AG20443 (cell line): ENCODE measurements at places on chromosomes 4 and X.

- no peak for DNase-seq
Measured at GRCh38 chrX:11437642-11438379, 144.6 kb downstream of the AMELX start.

- no peak for DNase-seq
Measured at GRCh38 chrX:107686792-107687191, 58.5 kb downstream of the PRPS1 start.

DNA sequence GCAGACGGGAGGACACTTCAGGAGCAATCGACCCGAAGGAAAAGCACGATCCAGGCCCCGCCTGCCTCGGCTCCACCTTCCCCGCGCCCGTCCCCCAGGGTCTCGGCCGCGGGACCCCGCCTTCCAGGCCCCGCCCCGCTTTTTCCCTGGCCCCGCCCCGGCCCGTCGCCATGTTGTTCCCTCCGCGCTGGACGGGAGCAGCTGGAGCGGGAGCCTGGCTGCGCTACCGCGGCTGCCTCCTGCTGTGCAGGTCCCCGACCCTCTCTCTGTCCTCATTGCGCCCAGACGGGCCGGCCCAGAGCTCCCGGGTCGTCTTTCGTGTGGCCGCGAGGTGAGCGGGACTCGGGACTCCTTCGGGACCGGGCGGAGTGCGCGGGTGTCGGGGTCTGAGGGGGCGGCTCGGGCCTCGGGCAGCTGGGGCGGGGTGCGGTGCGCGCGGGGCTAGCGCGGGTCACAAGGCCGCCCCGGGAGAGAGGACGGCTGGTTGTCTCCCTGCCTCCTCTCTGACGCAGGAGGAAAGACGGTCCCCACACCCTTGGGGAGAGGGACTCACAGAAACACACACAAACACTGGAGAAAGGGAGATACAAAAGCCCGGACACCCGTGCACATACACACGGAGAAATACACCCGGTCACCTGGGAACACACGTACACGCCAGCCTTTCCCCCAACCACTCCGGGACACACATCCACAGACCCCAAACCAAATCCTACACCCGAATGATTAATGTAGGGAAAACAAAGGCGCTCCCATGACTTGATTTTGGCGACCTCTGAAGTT is at the start of gene RAB9A:
TSS of gene RAB9A (plus strand) at position 171 of the 783 bp plus-strand sequence. CDS start 19,619 bp downstream, outside the sequence.
- peak; percentile 92 for DNase-seq

GRCh38 chrX:134423606-134424005 is 36.4 kb upstream of the HPRT1 start:
- peak; percentile 9 for DNase-seq

DNA sequence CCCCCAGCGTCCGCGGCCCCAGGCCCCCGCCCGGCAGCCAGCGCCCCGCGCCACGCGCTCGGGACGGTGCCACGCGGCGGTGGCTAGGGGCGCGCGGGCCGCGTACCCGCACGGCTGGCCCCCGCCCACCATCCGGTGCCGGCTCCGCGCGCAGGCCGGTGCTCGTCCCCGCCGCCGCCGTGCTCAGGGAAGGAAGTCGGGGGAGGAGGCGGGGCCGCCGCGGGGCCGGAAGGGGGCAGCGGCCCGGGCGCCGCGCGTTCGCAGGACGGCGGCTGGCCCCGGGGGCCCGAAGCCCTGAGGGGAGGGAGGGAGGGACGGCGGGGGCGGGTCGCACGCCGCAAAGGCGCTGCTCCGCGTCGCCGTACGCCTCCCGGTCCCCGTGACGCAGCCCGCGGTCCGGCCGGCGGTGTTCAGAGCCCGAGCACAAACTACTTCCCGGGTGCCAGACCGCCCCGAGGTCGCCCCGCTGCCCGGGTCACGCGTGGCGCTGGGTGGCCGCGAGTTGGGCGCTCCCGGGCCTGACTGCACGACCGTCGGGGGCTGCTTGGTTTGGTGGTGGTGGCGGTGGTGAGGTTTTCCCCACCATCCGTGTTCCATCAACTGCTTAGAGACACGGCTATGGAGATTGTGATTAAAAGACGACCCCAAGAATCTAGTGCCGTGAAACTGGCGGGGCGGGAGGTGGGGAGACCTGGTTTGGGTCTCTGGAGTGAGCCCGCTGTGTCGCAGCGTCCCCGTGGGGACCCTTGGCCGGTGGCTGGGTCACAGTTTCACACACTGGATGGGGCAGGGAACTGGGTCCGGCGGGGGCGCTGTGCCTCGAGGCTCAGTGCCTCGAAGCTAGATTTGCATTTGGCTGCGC is at the start of gene DCTD:
TSS of gene DCTD (minus strand) at position 205 of the 862 bp plus-strand sequence. CDS start 1,818 bp downstream, outside the sequence.
- peak; percentile 92 for DNase-seq

GRCh38 chr4:98482847-98483806 is 175.3 kb downstream of the TSPAN5 start:
- no peak for DNase-seq

GRCh38 chr4:87014284-87014782 is 79.5 kb downstream of the AFF1 start:
- DNase-seq = no peak

DNA sequence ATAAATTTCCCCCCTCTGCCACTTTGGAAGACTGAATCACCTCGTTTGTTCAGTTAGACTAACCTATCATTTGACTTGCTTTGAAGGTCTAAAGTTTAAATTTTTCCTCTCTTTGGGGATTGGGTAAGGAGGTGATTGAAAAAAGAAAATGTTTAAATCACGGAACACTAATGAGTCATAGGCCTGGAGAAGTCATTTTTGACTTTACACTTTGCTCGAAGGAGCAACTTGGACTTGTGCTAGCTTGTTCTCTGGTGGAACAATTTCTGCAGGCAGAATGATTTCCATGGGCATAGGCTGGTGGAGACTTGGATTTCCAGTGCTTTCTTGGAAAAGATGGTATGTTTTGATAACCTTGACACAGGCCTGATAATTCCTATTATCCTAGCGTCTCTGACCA is 10.5 kb upstream of the GLUD2 start:
- DNase-seq = no peak

GRCh38 chr4:172709376-172709775 is 459.2 kb upstream of the GALNT7 start:
- DNase-seq = no peak

DNA sequence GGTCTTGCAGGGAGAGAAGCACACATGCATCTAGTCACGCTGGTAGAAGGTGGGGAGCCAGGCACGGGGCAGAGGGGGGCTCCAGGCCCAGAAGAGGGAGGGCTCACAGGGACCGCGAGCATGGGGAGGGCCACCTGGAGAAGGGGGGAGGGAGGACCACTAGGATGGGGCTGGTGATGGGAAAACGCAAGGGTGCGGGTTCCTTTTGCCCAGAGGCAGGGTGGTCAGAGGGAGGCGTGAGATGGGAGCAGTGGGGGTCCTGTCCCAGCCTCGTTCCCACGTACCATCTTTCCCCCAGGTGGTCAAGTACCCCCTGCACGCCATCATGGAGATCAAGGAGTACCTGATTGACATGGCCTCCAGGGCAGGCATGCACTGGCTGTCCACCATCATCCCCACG is 30.7 kb downstream of the WFS1 start:
- DNase-seq = no peak

DNA sequence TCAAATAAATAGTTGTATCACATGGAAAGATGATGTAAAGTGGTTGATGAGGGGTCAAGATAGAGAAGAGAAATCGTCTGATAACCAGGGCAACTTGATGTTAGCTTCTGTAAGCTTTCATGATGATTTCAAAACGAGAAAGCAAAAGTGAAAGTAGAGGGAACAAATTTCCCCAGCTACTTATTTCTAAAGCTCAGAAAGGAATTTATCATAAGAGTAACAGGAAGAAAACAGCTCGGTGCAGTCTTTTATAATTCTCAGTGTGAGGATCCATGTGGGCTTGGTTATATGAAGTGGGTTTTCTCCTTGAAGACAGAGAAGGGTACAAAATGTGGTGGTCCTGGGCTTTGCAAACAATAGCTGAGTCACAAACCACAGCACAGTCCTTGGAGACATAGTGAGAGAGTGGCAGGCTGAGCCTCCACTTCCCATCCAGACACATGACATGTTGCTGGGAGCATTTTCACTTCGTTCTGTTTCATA is 32.1 kb upstream of the GLRA2 start:
- peak; percentile 9 for DNase-seq

GRCh38 chrX:68922013-68922412 is 93.2 kb downstream of the EFNB1 start:
- no peak for DNase-seq

DNA sequence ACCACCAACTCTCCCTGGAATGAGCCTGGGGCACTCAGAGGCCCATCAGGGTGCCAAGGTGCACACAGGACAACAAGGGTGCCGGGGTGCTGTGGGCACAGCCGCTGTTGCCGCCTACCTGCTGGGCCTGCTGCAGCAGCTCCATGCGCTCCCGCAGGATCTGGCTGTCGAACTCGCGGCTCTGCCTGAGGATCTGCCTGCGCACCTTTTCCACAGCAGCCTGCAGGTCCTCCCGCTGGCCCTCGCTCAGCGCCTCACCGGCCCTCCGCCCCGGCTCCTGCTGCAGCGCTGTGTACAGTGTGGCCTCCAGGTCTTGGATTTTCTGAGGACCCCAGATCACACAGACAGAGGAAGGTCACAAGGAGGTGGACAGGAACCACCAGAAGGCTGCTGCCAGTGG is 17.6 kb upstream of the C4orf50 start:
- no peak for DNase-seq

GRCh38 chrX:135544338-135544948 is 24.0 kb downstream of the INTS6L start:
- no peak for DNase-seq

- DNase-seq = no peak
Measured at GRCh38 chr4:14302021-14302420, 674.5 kb upstream of the BOD1L1 start.
